ENCODE measurements at places on chromosomes 7 and 10. TPM values are rescaled to one million over a fixed set of nuclear protein-coding genes. Genes with fewer than 3 reads are reported as not detected.

DNA sequence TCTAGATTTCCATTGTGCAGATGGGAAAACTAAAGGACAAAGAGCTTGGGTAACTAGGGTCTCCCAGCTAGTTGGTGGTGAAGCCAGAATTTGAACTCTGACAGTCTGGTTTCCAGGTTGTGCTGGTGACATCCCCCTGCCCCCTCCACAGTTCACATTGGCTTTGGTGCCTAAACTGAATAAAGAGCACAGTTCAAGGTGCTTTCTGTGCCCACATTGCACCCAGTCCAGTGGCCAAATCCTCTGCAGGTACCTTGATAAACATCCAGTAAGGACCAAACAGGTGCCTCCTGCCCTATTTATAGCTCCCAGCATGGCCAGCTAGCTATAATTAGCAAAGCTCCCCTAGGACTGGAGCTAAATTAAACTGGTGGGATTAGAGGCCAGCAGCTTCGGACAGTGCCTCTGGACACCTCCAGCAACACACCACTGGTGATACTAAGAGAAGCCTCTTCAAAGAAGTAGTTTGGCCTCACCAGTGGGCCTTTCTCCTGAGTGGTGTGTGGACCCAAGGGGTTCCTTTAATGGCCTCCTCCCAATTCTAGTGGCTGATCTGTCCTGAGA lies 59.9 kb downstream of the KCNMA1 start:
- no peak for DNase-seq

- no peak for DNase-seq
These were observed 144.6 kb downstream of the SEMA3E start for GRCh38 chr7:83504330-83504729.

GRCh38 chr7:39375047-39375873 lies 190.9 kb upstream of the YAE1 start:
- no peak for DNase-seq

DNA sequence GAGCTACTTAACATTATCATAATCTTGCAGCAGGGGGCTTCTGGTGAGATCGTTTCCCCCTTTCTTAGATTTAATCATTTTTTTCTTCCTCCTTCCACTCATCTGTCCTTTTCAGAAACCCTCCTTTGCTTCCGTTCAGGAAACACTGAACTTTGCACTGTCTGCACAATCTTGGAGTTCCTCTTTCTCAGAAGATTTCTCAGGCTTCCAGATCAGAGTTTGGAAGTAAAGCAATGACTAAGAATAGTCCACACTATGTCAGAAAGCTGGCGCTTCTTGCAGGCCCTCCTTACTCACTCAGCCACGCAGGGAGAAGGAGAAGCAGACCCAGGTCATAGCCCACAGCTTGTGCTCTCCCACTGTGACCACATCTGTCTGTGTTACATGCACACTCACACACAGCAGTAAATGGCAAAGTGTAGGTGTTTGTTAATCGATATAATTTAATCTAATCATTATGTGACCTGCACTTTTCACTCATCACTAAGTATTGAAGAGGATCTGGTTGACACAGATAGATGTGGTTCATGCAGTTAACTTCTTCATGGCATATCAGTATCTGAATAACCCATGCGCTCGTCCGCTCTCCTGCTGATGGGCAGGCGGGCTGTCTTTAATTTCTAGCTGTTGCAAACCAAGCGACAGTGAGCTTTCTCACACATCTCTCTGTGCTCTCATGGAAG lies 30.2 kb downstream of the ALOX5 start:
- no peak for DNase-seq

DNA sequence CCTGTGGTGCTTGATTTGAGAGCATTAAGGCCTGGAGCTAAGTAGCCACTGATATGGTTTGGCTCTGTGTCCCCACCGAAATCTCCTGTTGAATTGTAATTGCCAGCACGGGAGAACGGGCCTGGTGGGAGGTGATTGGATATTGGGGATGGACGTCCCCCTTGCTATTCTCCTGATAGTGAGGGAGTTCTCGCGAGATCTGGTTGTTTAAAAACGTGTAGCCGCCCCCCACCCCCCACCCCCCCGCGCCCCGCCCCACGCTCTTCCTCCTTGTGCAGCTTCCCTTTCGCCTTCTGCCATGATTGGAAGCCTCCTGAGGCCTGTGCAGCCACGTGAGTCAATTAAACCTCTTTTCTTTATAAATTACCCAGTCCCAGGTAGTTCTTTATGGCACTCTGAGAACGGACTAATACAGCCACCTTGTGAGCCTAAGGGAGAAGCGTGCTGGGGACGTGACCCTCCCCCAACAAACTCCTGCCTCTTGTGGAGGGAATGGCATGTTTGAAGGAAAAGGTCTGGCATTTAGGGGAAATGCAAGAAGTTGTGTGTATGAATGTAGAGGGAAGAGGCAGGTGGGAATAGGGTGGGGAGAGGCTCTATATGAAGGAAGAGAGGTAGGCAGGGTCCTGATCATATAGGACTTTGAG lies 118.0 kb upstream of the KMT2C start:
- DNase-seq: peak; percentile 78

DNA sequence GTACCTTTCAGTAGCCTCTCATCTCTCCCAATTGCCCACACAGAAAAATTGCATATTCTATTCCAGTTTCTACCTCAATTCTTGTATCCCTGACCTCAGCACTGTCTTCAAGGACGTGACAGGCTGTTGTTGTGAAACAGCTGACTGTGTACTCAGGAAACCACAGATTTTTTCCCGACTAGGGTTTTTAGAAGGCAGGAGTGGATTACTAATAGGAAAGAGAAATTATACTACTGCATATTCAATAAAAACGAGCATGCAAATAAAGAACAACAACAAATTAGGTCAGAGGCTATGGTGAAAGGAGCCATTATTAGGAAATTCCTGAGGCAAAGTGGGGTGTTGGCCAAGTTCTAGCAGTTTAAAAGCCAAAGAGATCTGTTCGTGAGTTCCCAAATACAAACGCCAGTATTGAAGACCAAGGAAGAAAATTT lies 93.4 kb downstream of the DOCK4 start:
- no peak for DNase-seq

DNA sequence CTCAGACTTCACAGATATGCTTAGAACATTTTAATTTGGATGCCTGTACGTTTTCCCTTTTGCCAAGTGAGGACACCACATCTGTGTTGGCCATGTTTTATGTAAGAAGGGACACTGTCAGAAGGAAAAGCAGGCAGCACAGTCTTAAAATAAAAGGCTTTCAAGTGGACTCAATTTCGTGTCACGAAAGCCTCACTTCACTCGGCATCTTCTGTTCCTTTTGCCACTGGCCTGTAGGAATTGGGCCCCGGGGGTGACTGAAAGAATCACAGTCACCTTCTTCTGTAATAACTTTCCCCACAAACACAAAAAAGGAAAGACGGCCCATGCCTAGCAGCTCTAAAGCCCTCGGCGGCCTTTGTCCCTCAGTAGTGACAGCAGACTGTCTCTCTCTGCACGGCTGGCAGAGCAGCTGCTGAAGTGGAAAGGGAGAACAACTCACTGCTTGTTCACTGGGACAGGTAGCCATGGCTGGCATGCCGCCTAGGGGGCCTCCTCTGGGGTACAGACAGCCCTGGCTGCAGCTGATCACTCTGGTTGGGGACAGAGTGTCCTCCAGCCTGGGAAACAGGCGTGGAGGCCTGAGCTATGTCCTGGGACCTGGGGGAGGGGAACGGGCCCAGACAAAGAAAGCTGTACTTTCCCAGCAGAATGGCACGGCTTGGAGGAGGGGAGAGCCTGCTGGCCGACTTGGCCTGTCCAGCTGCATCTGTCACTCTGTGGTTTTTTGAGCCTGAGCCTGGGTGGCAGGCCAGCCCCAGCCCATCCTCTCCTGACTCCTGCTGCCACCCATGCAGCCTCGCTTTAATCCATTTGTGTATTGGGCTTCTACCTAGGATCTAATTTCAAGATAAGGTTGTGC lies 4.4 kb downstream of the RASSF4 start:
- DNase-seq: peak; percentile 49

TSPAN33 gene
- total RNA-seq: 22.1 TPM

- DNase-seq: no peak
These were observed 54.6 kb downstream of the AFAP1L2 start for GRCh38 chr10:114349522-114350215.

PVRIG gene
- total RNA-seq: not detected

DNA sequence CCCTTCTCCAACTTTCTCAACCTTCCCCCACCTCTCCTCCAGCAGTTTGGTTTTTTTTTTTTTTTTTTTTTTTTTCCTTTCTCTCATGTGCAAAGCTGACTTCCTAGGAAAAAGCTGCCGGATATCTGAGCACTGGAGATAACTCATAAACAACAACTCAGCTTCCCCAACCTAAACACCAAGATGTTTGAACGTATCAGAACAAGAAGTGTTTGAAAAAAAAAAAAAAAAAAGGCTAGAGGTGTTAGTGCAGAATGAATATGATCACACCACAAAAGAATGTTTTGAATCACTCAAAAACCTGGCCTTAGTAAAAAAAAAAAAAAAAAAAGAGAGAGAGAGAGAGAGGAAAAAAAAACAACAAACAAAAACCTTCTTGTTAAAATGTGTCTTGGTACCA lies 11.2 kb downstream of the GATA3 start:
- no peak for DNase-seq

GRCh38 chr10:59227136-59227673 lies 50.8 kb downstream of the PHYHIPL start:
- DNase-seq: no peak

DNA sequence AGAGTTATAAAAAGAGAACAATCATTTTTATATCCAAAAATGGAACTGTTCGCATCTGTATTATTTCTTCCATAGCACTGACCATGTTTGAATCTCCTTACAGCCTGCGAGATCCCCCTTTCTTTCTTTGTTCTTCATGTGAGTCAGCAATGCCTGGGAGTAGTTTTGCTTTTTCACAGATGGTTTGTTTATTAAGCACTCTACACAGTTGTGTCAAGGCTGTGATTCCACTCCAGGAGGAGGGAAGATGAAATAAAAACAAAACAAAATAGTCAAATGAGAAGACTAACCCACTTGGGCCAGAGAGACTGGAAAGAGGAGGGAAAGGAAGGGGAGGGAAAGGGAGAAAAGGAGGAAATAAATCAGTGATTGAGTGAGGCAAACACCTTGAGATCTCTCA lies 7.8 kb downstream of the LIPF start:
- DNase-seq: no peak

GRCh38 chr10:123622381-123622780 lies 43.8 kb upstream of the GPR26 start:
- DNase-seq: no peak

GRCh38 chr7:117811696-117812095 lies 61.5 kb downstream of the CTTNBP2 start:
- DNase-seq: no peak

SP8 gene
- 59.2 TPM for total RNA-seq

- DNase-seq: no peak
These were observed 92.7 kb downstream of the DNAJC1 start for GRCh38 chr10:21910798-21911197.

- no peak for DNase-seq
These were observed 113.6 kb upstream of the MYO3A start for GRCh38 chr10:25820472-25820871.

DNA sequence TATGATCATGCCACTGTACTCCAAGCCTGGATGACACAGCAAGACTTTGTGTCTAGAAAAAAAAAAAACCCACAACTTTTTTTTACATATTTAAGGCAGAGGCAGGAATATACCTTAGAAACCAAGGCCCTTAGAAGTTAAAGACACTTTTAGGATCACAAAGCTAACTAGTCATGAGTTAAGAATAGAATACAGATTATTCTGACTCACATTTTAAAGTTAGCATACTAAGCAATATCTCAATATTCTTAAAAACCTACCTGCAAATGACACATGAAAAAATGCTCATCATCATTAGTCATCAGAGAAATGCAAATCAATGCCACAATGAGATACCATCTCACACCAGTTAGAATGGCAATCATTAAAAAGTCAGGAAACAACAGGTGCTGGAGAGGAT lies 177.7 kb downstream of the CHCHD3 start:
- DNase-seq: no peak

DNA sequence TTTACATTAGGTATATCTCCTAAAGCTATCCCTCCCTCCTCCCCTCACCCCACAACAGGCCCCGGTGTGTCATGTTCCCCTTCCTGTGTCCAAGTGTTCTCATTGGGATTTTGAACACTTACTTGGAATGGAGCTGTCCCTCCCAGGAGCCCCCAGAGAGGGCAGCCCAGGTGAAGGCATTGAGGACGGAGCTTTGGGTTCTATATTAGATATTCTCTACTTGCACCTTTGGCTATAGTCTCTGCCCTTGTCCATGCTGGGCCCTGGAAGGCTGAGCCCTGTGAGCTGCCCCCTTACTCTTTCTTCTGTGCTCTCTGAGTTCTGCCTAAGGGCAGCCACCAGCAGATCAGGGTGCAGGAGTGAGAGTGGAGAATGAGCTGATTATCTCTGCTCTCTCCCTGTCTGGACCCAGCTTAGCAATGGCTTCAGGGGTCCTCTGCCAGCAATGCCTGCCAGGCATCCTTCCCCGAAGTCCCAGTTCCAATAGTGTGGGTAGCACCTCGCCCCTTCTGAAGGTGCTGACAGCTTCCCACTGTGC lies 11.2 kb downstream of the ADRA2A start:
- no peak for DNase-seq

DNA sequence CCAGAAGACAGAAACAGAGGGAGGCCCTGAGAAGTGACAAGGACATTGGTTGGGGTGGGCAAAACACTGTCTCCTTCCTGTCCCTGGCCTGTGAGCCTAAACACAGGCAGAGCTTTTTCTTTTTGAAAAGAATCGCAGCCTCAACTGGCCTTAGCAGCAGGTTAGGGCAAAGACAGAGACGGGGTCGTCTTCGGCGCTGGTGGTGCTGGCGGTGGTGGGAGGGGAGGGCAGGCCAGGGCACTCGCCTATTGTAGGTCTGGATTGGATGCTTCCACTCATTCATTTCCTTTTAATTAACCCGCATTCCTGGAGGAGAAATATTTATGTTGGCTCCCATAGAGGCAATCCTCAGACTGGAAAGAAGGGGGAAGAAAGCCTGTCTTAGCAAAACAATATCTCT lies 22.6 kb downstream of the WNT8B start:
- DNase-seq: peak; percentile 73

TUBB8 gene
- 2.5 TPM for total RNA-seq

- no peak for DNase-seq
These were observed 50.5 kb downstream of the POT1 start for GRCh38 chr7:124879103-124879502.

DNA sequence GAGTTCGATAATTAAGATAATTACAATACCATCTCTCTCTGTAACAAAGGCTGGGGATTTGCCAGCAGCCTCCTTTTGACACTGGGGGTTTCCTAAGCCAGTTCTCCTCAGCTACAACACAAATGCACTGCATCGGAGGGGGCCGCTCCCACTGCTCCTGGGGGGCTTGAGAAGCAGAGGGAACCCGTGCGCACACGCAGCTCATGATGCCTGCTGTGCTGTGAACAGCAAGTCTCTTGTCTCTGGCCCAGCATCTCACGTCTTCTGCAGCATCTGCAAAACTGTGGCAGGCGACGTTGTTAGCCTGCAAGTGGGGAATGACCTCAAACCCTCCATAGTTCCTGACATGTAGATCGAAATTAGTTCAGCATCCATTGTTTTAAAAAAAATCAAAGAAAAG lies 5.5 kb downstream of the VIPR2 start:
- DNase-seq: no peak

UTF1 gene
- 8.8 TPM for total RNA-seq

TMEM196 gene
- 0.21 TPM for total RNA-seq

- DNase-seq: no peak
These were observed 59.7 kb downstream of the PHTF2 start for GRCh38 chr7:77858278-77858677.

PPP1R17 gene
- total RNA-seq: 2.3 TPM

GRCh38 chr7:94239661-94240234 lies 154.9 kb upstream of the COL1A2 start:
- DNase-seq: no peak

GRCh38 chr10:67725567-67725966 lies 29.6 kb upstream of the CTNNA3 start:
- DNase-seq: no peak
